ENCODE measurements at places on chromosomes 16 and 17. TPM values are rescaled to one million over a fixed set of nuclear protein-coding genes. Genes with fewer than 3 reads are reported as not detected.

GRCh38 chr16:68356249-68356918, 45.6 kb downstream of the PRMT7 start:
- DNase-seq = peak; percentile 30

DNA sequence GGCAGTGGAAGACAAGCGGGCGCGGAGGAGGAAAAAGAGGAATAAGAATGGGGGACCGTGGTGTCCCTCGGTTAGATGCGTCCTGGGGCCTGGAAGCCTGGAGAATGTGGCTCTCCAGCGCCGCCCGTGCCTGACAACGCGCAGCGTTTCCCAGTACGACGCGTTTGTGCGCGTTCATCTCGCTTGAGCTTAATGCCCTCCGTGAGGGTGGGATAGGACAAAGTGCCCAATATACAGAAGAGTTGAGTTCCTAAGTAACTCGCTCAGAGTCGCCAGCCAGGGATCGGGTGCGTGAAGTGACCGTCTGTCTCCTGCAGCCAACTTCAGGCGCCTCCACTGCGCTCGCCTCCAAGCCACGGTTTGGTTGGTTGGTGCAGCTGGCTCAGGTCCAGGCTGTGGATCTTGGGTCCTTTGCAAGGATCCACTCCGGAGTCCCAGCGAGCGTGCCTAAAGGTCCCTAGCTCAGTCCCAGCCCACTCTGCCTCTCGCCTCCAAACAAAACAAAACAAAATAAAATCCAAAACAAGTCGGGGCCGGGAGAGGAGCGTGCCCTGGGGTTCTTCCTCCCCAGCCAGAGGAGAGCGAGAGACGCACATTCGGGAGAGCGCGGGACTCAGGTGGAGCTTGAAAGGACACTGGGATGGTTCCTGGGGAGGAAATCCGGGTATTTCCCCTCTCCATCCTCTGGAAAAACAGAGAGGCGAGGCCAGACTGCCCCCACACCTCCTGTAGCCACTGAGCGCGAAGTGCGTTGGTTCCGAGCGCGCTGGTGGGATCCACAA, 974 bp downstream of the GALR2 start:
- no peak for DNase-seq

- DNase-seq = peak; percentile 40
Observed at GRCh38 chr17:50147841-50148225, 2.6 kb downstream of the PPP1R9B start.

- no peak for DNase-seq
Observed at GRCh38 chr16:54340531-54340930, 53.9 kb upstream of the IRX3 start.

GRCh38 chr17:82007495-82008257, 15.0 kb downstream of the CENPX start:
- peak; percentile 55 for DNase-seq

MYH2 gene
- 0.11 TPM for total RNA-seq

DCTN5 gene
- 68.8 TPM for total RNA-seq
